Fibroblast of the aortic adventitia (primary cell): ENCODE measurements at places on chromosomes 6 and 20. TPM values are rescaled to one million over a fixed set of nuclear protein-coding genes. Genes with fewer than 3 reads are reported as not detected.
A peak's percentile ranks its signal among the peaks of the same experiment; 100 is the strongest.

DNA sequence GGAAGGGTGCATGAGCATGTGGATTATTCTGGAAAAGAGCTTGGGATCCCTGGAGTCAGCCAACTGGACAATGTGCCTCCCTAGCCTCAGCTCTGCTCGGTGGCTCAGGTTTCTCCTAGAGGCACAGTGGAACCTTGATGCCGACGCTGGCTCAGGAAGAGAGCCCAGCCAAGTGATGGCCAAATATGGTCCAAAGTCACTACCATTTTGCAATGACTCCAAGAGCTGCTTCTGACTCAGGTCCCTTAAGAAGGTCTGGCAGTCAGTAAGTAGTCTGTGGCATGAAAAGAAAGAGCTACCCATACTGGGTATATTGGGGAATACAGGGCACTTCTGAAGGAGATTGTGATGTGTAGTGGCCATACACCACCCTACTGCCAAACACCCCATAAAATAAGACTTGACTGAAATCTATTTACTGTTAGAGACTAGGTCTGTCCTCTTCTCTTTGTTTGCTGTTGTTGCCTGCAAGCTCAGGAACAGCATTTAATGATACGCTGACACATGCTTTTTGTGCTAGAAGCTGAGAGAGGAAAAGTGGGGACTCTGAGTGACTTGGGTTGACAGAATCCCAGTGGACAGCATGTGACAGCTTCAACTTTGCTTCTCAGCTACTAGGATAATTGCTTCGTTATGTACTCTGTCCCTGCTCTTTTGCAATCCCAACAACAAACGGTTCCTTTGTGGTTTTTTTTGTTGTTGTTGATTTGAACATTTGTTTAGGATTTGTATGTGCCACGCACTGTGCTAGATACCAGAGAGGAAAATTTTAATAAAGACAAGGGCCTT, 30.3 kb upstream of the OGFRL1 start:
- DNase-seq: no peak

DNA sequence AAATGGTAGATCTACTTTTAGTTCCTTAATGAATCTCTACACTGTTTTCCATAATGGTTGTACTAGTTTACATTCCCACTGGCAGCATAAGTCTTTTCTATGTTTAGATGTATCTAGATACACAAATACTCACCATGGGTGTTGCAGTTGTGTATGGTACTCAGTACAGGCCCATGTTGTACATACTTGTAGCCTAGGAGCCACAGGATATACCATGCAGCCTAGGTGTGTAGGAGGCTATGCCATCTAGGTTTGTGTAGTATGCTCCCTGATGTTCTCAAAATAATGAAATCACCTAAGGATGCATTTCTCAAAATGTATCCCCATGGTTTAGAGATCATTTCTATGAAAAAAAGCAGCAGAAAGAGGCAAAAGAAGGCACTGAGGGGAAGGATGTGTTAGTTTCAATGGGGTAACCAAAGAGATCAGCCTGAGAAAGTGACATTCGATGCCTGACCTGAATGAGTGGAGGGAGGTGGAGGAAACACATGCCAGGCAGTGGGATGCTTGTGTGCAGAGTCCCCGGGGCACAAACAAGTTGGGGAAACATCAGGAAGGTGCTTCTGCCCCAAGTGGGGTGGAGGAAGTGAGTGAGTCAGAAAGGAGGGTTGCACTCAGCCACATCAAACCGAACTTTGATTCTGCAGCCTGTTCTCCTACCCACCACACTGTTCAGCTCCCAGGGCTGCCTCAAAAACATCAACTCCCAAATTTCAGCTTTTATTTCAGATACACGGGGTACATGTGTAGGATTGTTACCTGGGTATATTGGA, 191.2 kb downstream of the ZNF217 start:
- no peak for DNase-seq

Gene PNPLA1
- total RNA-seq: 0.09 TPM in 1 of 2 replicates, not detected in the other

DNA sequence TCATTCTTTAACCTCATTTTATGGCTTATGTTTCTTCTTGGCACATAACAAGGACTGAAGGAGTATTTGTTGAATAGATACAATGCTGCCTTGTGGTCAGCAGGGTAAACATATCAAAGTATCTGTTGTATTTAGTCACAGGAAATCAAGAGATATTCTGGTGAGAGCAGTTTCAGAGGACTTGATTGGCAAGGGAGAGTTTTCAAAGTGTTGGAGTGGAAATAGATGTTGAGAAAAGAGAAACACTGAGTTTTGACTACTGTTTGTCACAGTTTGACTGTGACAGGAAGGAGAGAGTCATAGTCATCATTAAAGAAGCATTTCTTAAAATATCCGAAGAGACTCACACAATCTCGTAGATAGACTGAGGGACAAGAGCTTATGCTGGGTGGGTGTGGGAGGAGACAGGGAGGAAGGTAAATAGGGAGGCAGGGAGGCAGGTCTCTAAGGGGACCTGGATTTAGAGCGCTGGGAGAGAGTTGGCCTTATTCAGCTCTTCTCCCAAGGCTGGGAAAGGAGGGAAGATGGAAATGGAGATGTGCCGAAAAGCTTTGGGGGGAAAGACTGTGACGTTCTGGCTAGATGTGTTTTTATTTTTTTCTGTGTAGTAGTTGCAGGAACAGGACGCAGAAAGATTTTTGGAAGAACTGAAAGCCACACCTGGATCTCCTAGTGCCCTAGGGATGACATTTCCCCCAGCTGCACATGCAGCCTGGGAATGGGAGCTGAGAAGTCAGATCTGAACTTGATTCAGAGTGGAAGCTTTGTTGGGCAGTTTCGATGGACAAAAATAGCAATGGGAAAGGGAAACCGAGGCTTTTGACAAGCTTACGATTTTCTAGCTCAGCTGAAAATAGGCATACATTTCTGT, 65.0 kb upstream of the IFNGR1 start:
- DNase-seq: no peak

GRCh38 chr6:75290136-75290945, 5.7 kb upstream of the TMEM30A start:
- DNase-seq: no peak

DNA sequence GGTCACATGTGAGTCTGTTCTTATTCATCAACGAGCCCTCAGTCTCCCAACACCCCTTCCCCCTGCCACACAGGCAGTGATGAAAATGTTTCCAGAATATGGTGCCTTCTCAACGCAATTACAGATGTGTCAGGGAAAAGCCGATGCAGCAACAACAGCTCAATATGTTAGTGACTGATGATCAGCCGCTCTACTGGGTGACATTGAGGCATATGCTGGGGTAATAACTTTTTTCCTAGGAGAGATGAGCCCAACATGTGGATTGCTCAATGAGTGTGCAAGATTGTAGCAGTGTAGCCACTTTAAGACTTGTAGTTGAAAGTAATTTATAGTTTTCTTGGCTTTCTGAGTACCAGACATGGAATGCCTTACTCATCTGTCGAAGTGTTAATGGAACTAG, 49.4 kb downstream of the DTD1 start:
- no peak for DNase-seq

GRCh38 chr6:129242546-129242945, 359.6 kb downstream of the LAMA2 start:
- DNase-seq: no peak

GRCh38 chr20:64051561-64052325, 2.3 kb upstream of the SOX18 start:
- DNase-seq: no peak

GRCh38 chr6:135030532-135031178, 24.0 kb downstream of the HBS1L start:
- no peak for DNase-seq

Gene SEL1L2
- not detected in 2 replicates for total RNA-seq

GRCh38 chr6:56956491-56956890, 1.6 kb downstream of the BEND6 start:
- no peak for DNase-seq

Gene CCN6
- not detected in 2 replicates for total RNA-seq

GRCh38 chr6:15456422-15456821, 206.4 kb downstream of the DTNBP1 start:
- no peak for DNase-seq

Gene HTR1B
- total RNA-seq: under 0.01 and 0.25 TPM in 2 replicates

- no peak for DNase-seq
Observed at GRCh38 chr6:95846652-95847051, 169.1 kb upstream of the FUT9 start.

GRCh38 chr6:110378552-110378951, 20.4 kb upstream of the METTL24 start:
- DNase-seq: no peak

Gene TFAP2A
- total RNA-seq: 1.4 TPM in 1 of 2 replicates, not detected in the other

GRCh38 chr6:98924647-98925046, 23.1 kb downstream of the FBXL4 start:
- DNase-seq: no peak

Gene MUC22
- total RNA-seq: not detected in 2 replicates

- DNase-seq: no peak
Observed at GRCh38 chr6:63487103-63487813, 85.0 kb upstream of the LOC128125822 start.

GRCh38 chr20:37282556-37282955, 6.9 kb upstream of the MANBAL start:
- peak; percentile 88 for DNase-seq

- DNase-seq: no peak
Observed at GRCh38 chr20:53411129-53411528, 182.5 kb downstream of the ZNF217 start.

GRCh38 chr20:26163890-26164289, 467.2 kb upstream of the ZNF337 start:
- DNase-seq: peak; percentile 81

Gene DNAH8
- 0.08 TPM in 1 of 2 replicates, not detected in the other for total RNA-seq

Gene PSORS1C2
- not detected in 2 replicates for total RNA-seq

- DNase-seq: peak; percentile 91
Observed at GRCh38 chr6:119308048-119308570, 41.5 kb downstream of the MAN1A1 start.

- no peak for DNase-seq
Observed at GRCh38 chr6:91654357-91654756, 1067.5 kb upstream of the MAP3K7 start.

Gene MICA
- 12.7 and 13.3 TPM in 2 replicates for total RNA-seq

GRCh38 chr6:154732538-154733182, 556 bp upstream of the SCAF8 start:
- peak; percentile 74 for DNase-seq

Gene SMPDL3A
- 18.6 and 19.6 TPM in 2 replicates for total RNA-seq

GRCh38 chr6:80622641-80623040, 516.2 kb downstream of the BCKDHB start:
- no peak for DNase-seq
